Sciatic nerve (tissue), 2 donors: ENCODE measurements at places on chromosomes 2 and 18. TPM values are rescaled to one million over a fixed set of nuclear protein-coding genes. Genes with fewer than 3 reads are reported as not detected.

Gene NYAP2
- 0.22 TPM for total RNA-seq

GRCh38 chr2:148819019-148819585, 55.9 kb upstream of the KIF5C start:
- DNase-seq = no peak

DNA sequence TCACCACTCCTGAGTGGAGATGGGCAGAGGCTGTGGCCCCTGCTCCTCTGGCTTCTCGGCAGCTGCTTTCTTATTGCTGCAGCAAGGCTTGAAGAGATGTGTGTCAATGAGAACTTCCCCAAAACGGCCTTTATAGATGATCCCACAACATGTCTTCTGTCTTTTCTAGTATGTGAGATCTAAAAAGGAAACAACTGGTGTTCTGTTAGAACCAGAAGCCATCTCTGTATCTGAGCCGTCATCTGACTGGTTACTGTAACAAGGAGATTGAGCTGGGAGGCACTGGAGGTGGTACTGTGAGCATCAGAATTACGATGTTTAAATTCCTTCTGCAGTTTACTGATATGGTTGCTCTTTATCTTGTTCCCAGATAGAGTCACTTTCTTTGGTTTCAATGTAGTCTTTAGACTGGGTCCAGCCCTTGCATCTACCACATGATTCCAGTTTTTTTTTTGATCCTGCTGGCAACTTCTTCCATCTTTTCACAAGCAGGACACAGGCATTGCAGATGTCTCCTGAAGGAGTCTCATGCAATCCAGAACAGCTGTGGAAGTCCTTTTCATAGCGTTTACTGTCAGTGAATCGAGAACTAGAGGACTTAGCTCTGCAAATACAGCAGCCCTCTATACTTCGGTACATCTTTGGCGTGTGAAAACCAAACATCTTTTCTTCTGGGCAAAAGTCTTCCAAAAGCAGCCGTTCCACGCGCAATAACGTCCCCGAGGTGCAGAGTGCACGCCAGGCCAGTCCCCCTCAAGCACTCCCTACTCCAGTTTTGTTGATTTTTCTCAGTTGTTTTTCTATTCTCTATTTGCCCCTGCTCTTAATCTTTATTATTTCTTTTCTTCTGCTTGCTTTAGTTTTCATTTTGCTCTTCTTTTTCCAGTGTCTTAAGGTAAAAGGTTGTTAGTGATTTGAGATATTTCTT, 29.7 kb downstream of the TAF4B start:
- DNase-seq = no peak

Gene VWC2L
- total RNA-seq = not detected

Gene POTEE
- 0.45 TPM for total RNA-seq

Gene FMNL2
- total RNA-seq = 129 TPM
